ENCODE measurements at places on chromosomes 2 and 18.

DNA sequence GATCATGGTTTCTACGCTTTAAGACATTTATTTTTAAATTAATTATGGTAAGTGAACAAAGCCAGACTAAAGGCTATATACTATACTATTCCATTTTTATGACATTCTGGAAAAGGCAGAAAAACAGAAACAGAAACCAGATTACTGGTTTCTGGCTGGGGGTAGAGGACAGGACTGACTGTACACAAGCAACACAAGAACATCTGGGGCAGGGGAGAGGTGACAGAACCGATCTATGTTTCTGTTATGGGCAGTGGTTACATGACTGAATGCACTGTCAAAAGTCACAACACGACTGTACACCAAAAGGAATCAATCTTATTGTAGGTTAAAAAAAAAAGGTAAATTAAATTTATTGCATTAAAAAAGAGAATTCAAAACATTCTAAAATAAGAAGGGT, 64.7 kb downstream of the PTPN2 start:
- DNase-seq = no peak

GRCh38 chr2:134668821-134669220, 50.0 kb downstream of the TMEM163 start:
- no peak for DNase-seq

- DNase-seq = no peak
Observed at GRCh38 chr2:55235724-55236538, 3.4 kb downstream of the RPS27A start.

GRCh38 chr18:64052772-64053171, 82.9 kb downstream of the SERPINB8 start:
- no peak for DNase-seq

- DNase-seq = no peak
Observed at GRCh38 chr2:29620890-29621289, 300.5 kb downstream of the ALK start.

DNA sequence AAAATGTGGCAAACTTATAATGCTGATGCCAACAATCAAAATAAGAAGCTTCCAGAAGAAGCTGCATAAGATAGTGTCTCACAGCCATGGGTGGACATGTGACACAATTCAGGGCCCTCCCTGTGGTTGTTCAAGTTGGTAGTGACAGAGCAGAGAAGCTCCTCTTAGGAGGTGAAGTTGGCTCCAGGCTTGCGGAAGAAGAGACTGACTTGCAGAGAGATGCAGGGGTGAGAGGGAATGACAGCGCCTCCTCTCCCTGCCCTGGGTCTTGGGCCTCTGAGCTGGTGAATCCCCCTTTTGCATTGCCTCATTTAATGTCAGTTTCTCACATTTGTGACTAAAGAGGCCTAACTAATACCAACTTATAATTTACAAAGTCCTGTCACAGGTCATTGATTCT, 23.0 kb upstream of the RHOB start:
- no peak for DNase-seq

- no peak for DNase-seq
Observed at GRCh38 chr2:42769583-42770287, 5.8 kb upstream of the OXER1 start.

DNA sequence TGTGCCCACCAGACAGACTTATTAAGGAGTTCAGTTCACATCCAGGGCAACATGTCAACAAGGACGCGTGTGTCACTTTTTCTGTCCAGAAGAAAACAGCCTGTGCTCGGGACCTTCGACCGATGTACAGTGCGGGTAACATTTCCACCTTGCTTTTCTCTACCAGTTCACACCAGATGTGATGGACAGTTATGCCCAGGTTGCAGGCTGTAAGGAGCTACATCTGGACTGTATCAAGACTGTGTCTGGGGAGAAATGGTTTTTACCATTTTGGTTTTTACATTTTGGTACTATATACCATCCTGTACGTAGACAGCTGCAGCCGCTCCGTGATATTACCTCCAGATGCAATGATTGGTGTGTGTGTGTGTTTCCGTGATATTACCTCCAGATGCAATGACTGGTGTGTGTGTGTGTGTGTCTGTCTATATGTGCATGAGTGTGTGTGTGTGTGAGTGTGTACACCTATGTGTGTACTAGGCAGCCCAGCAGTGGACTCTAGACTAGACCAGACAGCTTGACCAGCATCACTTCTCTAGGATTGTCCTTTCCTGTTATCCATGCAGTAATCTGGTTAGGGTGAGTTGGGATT, 118.0 kb downstream of the COL6A3 start:
- DNase-seq = no peak

DNA sequence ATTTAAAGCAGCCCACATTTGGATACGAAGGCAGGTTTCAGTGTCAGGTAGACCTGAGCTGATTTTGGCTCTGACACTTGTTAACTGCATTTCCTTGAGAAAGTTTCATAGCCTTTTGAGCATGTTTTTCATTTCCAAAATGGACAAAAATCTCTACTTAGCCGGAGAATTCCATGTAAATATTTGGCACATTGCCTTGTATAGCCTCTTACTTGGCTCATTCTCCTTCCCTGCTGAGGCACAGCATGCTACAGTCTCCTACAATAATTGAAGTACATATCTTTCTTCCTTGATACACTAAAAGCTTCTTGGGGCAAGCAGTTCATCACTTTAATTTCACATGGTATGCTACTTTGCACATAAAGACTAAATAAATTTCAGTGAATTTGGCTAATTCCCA, 772.2 kb upstream of the CHAC2 start:
- DNase-seq = no peak

DNA sequence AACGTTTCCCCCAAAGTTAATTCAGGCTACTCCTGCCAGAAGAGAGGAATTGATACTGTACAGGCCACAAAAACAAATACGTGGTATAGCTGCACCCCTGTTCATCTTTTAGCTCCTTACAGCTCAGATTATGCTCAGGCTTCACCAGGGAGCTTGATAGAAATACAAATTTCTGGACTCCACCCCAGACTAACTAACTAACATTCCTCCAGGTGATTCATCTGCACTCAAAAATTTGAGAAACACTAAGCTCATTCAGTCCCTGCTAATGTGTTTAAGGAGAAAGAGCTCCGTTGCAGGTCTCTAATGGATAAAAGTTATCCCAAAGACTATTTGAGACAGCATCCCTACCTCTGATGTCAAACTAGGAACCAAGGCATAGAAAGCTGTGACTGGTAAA, 36.8 kb upstream of the UNC80 start:
- no peak for DNase-seq

DNA sequence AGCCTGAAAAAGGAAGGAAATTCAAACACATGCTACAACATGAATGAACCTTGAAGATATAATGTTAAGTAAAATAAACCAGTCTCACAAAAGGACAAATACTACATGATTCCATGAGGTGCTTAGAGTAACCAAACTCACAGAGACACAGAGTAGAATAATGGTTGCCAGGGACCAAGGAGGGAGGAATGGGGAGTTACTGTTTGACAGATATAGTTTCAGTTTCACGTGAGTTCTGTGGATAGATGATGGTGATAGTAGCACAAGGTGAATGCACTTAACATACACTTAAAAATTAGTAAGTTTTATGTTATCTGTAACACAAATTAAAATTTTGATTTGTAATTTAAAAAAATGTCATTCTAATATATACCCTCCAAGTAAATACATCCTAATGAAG, 106.9 kb upstream of the ACVR1C start:
- DNase-seq = no peak

DNA sequence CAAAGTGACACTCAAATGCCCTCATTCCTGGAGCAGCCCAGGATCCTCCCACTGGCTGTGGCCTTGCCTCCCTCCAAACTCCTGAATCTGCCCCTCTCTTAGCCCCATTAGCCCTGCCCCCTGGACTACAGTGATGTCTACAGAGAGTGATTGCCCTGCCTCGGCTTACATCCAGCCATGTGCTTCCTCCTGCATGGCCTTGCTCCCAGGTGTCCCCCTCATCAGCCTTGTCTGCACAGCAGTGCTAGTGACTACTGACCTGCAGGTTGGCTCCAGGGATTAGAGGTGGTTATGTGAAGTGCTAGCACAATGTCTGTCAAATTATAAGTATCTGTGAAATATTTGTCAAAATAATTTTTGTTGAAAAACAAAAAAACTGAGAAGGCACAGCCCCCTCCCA, 259.1 kb upstream of the MYT1L start:
- DNase-seq = no peak

DNA sequence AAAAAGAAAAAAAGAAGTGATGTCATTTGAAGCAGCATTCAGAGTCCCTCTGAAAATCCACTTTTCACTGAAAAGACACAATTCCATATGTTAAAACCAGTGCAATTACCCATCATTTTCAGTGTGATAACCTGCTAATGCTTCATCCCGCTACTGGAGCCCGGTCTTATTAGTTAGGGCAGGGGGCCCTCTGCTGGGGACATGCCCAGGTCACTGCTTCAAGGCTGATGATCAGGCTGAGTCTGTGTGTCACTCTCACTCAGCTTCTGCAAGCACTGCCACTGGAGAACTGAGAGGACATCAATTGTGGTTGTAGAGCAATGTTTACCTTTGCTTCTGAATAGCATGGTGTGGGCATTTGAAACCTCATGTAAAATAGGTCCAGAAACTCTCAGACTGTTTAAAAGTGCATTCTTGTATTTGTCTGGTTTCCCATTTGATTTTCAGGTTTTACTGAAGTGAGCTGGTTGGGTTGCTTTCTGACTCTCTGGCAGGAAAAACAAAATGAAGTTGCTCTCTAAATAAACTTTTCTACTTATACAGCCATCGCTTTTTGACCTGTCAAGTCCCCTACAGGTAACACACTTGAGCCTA, 49.2 kb upstream of the NXPH2 start:
- DNase-seq = no peak

GRCh38 chr2:150214626-150215025, 272.8 kb downstream of the RND3 start:
- DNase-seq = no peak

GRCh38 chr2:10773821-10774341, 38.7 kb downstream of the PDIA6 start:
- DNase-seq = no peak

DNA sequence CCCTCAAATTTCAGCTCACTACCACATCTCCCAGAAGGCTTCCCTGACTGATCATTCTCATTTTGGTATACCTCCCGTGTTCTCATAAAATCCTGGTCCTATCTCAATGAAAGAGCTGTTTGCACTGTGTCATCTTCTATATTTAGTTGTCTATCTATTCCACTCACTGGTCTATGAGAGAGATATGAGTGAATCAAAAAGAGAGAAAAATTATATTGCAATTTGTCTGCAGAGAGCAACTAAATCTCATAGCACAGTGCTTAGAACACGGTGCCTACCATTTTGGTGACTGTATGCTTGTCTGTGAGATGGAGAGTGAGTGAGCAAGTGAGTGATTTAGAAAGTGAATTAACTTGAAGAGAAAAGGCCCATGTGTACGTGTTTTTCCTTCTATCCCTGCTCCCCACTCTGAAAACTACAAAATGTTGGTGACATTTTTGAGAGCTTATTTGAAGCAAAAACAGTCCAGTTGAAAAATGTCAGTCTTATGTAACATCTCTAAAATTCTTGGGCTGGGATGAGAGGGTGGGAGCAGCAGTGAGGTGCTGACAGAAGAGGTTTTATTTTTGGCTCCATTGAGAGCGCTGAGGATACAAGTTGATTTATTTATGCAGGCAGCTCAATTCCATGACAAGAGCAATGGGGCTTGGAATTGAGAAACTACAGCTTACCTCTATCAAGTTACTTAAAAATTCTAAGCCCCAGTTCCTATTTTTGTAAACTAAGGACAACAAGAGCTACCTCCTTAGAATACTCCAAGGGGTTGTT, 373.5 kb upstream of the CHST9 start:
- no peak for DNase-seq

DNA sequence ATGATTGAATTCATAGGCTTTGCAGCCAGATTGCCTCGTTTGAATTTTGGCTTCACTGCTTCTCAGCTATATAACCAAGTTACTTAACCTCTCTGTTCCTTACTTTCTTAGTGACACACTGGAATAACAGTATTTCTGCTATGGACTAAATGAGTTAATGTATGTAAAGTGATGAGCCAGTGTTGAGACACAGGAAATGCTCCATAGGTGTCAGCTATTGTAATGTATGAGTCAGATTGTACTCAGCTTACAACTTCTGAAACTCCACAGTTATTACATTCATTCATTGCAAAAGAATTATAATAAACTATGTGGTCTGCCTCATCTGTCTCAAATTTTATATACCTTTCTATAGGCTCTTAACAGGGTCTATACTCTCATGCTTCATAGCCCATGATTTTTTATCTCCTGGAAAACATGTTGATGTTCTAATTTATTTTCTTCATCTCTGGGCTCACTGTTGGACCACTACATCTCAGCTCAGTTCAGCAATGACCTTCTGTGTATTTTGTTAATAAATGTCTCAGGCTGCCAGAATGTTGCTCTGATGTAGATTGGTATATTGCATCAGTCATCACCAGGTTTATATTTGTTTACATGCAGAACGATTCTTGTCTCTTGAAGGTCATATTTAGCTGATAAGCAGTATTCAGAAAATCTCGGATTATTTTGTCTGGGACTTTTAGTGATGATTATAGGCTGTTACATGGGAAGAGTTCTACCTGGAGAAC, 76.2 kb downstream of the MAP3K20 start:
- DNase-seq = peak; percentile 80

GRCh38 chr2:33336036-33336625, 140.3 kb upstream of the RASGRP3 start:
- no peak for DNase-seq

- no peak for DNase-seq
Observed at GRCh38 chr18:5709476-5710095, 165.8 kb upstream of the EPB41L3 start.

DNA sequence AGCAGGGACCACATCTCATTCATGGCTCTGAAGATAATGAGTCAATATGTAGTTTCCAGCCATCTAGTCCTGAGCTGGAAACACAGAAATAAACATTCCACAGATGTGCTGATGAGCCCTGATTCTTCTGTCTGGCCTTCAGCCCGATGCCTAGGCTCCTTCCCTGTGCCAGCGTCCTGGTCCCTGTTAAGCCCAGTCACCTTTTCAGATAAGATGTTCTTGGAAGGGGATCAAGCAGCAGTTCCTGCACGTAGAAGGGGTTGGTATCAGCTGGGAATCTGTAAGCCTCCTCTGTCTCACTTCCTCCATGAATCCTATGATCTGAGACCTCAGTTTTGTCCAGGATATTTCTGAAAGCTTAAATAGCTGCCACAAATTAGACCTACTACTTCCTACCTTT, 149.3 kb downstream of the TTC32 start:
- DNase-seq = no peak

DNA sequence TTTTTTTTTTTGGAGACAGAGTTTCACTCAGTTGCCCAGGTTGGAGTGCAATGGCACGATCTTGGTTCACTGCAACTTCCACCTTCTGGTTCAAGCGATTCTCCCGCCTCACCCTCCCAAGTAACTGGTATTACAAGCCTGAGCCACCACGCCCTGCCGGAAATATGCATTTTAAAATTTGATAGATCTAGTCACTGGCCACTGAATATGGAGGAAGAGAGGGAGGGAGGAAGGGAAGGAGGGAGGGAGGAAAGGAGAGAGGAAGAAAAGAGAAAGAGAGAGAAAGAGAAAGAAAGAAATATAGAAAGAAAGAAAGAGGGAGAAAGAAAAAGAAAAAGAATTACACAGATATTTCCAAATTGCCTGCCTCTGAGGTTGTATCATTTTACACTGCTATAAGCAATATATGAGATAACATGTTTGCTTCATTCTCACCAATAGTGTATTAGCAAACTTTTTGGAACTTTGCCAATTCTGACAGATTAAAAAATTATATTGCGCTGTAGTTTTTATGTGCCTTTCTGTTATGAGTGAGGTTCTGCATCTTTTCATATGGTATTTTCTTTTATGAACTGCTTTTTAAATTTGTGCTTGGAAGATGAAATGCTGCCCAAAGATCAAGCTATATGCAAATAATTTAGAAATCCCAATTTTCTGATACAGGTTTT, 161.2 kb upstream of the MAP3K20 start:
- DNase-seq = no peak

GRCh38 chr2:181165199-181165868, 184.9 kb downstream of the UBE2E3 start:
- DNase-seq = no peak
